ENCODE measurements at places on chromosomes 6 and 20.

GRCh38 chr20:5741089-5741488 lies 9.1 kb upstream of the SHLD1 start:
- DNase-seq = no peak

- DNase-seq = no peak
Measured at GRCh38 chr6:12654514-12654913, 62.1 kb upstream of the PHACTR1 start.

DNA sequence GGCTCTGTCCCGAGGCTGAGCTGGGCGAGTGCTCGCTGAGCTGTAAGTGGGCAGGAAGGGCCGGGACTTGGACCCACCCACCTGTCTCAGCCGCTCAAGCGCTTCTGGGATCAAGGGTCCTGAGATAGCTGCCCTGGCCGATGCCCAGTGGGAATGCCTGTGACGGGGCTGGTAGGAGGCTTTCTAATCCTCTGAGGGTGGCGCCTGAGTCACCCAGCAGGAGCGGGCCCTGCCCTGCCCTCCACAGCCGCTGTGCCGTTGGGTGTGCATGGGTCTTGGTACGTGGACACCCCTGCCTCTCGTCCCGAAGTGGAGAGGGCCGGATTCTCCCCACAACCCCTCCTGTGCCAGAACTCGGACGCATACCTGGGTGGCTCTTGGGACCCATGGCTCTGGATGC lies 43.1 kb upstream of the GATA5 start:
- DNase-seq = no peak

DNA sequence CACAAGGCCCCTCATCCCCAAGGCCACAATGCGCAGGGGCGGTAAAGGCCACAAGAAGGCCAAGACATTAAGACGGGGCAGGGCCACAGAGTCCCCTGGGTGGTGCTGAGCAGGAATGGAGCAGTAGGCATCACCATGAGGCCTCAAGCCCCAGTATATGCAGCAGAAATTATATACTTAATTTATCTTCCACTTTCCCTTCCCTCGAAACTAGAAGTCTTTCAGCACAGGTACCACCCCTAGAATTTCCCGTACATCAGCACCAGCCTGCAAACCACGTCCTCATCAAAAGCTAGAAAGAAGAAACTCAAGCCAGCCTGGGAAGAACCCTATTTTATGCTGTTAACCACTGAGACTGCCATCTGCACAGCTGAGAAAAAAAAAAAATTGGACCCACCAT lies 89.4 kb downstream of the PLG start:
- no peak for DNase-seq

DNA sequence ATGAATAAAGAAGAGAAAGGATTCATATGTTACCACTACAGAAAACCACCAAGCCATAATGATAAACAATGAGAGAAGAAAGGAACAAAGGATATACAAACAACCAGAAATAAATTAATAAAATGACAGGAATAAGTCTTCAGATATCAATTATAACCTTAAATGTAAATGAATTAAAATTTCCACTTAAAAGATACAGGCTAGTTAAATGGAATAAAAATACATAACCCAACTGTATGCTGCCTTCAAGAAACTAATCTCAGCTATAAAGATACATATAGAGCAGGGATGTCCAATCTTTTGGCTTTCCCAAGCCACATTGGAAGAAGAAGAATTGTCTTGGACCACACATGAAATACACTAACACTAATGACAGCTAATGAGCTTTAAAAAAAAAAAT lies 135.9 kb upstream of the GJE1 start:
- no peak for DNase-seq
